ENCODE measurements at places on chromosomes 2 and 18. TPM values are rescaled to one million over a fixed set of nuclear protein-coding genes. Genes with fewer than 3 reads are reported as not detected.

DNA sequence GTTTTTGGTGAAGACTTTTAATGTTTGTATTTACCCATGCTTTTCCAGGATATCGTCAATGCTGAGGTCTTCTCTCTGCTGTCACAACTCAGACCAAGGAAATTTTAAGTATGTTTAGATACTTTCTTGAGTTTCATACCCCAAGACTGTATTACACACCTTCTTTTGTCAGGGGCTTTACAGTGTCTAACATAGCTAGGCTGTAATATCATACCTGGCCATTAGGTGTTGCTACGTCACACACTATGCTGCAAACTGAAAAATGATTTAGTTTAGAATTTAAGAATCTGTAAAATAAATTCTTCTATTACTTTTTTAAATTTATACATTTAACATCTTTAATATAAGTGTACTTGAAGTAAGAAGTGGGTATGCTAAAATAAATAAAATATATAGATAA, 358.4 kb upstream of the NRP2 start:
- no peaks in the 10 kb centered on the region for H3K27me3 ChIP-seq
- H3K4me3 ChIP-seq, result no peak overlapping the region
- no peak overlapping the region for H3K27ac ChIP-seq
- H3K36me3 ChIP-seq, result no peaks in the 10 kb centered on the region
- DNase-seq, result no peak
- peaks cover 3% of the 10 kb centered on the region for H3K4me1 ChIP-seq

- no peaks in the 10 kb centered on the region for H3K36me3 ChIP-seq
- no peaks in the 10 kb centered on the region for H3K27me3 ChIP-seq
- no peak overlapping the region for H3K4me3 ChIP-seq
- DNase-seq, result no peak
- H3K4me1 ChIP-seq, result no peaks in the 10 kb centered on the region
Measured at GRCh38 chr2:98876741-98877140, 59.3 kb downstream of the CRACDL start.

- no peaks in the 10 kb centered on the region for H3K27me3 ChIP-seq
- H3K4me1 ChIP-seq, result peaks cover 13% of the 10 kb centered on the region
- H3K4me3 ChIP-seq, result no peak overlapping the region
- H3K36me3 ChIP-seq, result no peaks in the 10 kb centered on the region
- no peak overlapping the region for H3K27ac ChIP-seq
- DNase-seq, result no peak
Measured at GRCh38 chr2:55025627-55026026, 24.6 kb downstream of the RTN4 start.

- no peak for DNase-seq
- H3K36me3 ChIP-seq, result no peaks in the 10 kb centered on the region
- H3K27ac ChIP-seq, result no peak overlapping the region
- no peaks in the 10 kb centered on the region for H3K27me3 ChIP-seq
- H3K4me3 ChIP-seq, result no peak overlapping the region
Measured at GRCh38 chr2:52312486-52312885, 1280.6 kb upstream of the NRXN1 start.

- H3K27me3 ChIP-seq, result no peaks in the 10 kb centered on the region
- no peaks in the 10 kb centered on the region for H3K4me1 ChIP-seq
- H3K27ac ChIP-seq, result no peak overlapping the region
- no peaks in the 10 kb centered on the region for H3K36me3 ChIP-seq
- no peak for DNase-seq
Measured at GRCh38 chr2:107337209-107337898, 451.4 kb upstream of the ST6GAL2 start.

The BIRC6 gene
- 12.2 TPM for polyA plus RNA-seq

- H3K27ac ChIP-seq, result no peak overlapping the region
- no peaks in the 10 kb centered on the region for H3K36me3 ChIP-seq
- no peak overlapping the region for H3K4me3 ChIP-seq
- no peaks in the 10 kb centered on the region for H3K4me1 ChIP-seq
- no peak for DNase-seq
Measured at GRCh38 chr18:40935423-40935822, 1019.6 kb upstream of the PIK3C3 start.

Data from lung (tissue), 17 donors.